GM12878 (cell line): ENCODE measurements at places on chromosomes 5 and 9.
A peak's percentile ranks its signal among the peaks of the same experiment; 100 is the strongest.

DNA sequence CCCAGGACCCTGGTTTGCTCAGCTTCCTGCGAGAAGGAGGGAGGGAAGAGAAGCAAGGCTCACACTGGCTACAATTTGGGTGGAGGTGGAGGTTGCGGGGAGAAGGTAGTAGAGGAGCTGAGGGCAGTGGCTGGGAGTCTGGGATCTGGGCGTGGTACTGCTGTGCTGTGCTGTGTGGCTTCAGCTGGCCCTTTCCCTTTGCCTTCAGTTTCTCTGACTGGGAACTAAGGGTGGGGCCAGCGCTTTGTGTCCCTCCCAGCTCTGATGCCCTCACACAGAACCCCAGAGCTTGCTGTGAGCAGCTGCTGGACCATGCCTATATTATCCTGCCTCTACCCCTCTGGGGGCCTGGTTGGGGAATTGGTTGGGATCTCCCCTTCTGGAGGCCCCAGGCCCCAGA lies 60.9 kb downstream of the RGS3 start:
- no peak for DNase-seq

GRCh38 chr5:169333518-169333917 lies 32.6 kb upstream of the SLIT3 start:
- DNase-seq: no peak

GRCh38 chr5:149274939-149275338 lies 3.3 kb downstream of the AFAP1L1 start:
- no peak for DNase-seq

DNA sequence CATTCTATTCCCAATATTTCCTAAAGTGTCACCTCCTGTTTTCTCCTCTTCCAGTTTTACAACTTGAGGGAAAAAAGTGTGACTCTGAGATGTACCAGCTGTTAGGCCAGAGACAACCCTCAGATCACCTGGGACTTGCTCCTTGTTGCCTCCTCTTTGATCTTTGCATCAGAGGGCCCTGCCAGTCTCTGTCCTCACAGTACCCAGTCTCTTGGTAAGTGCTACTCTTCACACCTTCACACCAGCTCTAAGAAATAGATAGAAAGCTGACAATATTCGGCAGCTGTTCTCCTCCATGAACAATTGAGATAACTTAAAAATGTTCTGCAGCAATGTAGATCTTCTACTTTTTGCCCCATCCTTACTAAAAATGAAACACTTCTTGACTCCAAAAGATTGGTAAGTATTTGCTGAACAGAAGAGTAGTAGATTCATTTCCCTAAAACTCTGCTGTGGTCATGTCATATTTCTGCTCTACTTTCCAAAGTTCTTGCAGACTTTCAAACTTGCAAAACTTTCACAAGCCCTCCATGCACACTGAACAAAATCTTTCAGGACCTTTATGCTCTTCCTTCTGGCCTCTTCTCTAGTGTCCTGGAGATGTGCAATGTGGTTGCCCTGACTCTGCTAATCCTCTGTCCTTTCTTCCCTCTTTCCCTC lies 188.6 kb downstream of the SNX18 start:
- DNase-seq: no peak

DNA sequence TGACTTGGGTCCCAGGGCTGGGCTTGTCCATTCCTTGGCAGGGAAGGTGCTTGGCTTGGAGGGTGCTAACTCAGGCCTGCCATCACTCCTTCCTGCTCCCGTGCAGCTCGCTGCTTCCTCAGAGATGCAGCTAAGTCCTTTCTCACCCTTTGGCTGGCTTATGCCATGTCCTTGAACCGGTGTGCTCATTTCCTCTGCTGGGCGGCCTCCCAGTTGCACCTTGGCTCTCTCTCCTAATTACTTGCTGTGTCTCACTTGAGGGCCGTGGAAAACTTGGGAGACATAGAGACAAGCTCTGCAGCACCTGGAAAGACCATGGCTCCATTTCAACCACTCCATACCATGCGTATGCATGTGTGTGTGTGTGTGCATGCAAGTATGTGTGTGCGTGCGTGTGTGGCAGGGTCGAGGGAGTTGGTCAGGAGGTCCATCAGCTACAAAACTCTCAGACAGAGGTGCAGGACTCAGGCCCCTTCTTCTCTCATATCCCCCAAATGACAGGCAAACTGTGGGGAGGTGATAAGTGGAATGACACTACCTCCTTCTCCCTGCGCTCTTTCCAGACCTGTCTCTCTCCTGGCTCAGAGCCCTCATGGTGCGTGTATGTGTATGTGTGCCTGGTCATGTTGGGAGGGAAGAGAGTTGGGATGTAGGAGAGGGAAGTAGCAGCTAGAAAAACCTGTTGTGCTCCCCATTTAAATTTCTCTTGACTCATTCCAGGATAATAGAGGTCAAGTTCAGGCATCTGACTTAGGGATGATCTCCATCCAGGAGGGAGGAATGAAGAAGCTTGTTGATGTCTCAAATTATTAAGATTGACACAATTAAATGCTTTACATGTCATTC lies 17.6 kb upstream of the MTMR12 start:
- no peak for DNase-seq

GRCh38 chr9:136791516-136792276 lies 552 bp downstream of the TMEM141 start:
- DNase-seq: no peak

- no peak for DNase-seq
These were observed 22.7 kb downstream of the COL27A1 start for GRCh38 chr9:114178076-114178475.

GRCh38 chr5:113804943-113805342 lies 291.4 kb downstream of the YTHDC2 start:
- no peak for DNase-seq

DNA sequence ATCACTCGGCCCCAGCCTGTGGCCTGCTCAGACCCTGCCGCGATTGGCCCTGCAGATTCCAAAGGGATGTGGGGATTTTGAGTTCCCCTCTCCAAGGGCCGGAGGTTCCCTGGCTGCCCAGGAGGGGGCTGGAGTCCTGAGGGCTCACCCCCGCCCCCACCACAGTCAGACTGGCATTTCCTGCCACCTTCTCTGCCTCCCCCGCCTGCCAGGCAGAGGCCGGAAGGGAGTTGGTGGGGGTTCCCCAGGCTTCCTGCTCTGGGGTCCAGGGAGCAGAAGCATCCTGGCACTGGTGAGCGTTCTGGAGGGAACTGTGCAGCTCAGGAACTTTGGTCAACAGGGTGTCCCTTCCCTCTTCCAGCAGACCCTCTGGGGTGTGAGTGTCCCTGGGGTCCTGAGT lies 70.6 kb downstream of the RXRA start:
- no peak for DNase-seq

GRCh38 chr9:38405785-38406184 lies 13.3 kb downstream of the ALDH1B1 start:
- DNase-seq: no peak

DNA sequence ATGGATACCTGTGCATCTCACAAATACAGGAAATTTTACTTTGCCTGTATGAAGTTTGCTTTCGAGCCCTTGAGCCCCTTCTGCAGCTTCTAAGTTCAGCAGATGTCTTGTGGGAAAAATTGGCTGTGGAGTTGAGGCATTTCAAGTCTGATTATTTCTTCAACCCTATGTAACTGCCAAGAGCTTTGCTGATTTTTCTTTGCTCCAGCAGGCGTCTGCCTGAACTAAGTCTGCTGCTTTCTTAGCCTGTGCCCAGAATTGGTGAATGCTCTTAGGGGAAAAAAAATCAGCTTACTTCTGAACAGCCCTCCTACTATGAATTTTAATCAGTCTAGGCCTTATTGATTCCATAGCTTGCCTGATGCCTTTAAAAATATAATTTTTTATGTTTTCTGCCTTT lies 41.2 kb downstream of the RIC1 start:
- no peak for DNase-seq

GRCh38 chr5:111975133-111975532 lies 218.1 kb upstream of the NREP start:
- DNase-seq: no peak

DNA sequence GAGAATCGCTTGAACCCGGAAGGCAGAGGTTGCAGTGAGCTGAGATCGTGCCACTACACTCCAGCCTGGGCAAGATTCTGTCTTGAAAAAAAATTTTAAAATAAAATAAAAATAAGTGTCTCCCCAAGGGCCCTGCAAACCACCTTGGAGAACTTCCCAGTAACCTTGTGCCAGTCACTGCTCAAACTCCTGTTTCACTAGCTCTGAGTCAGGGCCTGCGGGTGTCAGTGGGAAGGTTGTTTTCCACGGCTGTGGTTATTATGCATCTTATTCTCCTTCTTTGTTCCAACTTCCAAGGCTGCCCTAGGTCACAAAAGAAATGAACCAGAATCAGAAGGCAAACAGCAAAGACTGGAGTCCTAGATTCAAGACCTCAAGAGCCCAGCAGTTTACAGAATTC lies 246.7 kb downstream of the ADAMTSL1 start:
- DNase-seq: no peak

DNA sequence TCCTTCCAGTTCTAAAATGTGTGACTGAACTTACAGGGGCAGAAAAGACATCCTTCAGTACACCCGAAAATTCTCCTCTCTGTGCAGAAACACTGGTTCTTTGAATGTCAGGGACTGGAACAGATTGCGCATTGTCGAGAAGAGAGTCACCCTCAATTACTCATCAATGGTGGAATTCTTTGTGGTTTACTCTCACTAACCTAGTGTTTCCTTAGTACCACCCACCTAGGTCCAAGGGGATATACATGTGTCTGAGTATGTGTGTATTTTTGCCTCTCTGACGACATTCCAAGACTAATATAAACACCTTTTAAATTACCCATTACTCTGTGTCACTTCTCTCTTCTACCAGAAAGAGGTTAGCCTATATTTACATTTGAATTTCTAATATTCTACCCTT lies 660.8 kb downstream of the TLE1 start:
- no peak for DNase-seq

- no peak for DNase-seq
These were observed 268.1 kb downstream of the NTRK2 start for GRCh38 chr9:84937581-84937980.

DNA sequence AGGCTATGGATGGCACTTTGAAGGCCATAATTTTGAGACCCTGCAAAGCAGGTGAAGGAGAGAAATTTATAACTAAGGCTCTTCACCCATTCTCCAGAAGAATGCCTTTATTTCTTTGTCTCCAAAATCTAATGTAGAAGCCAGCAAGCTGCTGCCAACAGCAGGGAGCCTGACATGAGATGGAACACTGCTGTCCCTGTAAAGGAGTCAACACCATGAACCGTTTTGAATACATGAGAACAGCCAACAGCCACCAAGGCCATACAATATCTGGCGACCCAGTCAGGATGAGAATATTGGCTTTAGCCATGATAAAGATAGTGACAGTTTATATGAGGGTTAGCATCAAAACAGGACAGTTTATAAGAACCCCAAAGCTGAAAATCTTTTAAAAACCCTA lies 121.2 kb upstream of the LIFR start:
- DNase-seq: no peak

- no peak for DNase-seq
These were observed 37.7 kb upstream of the PLPPR1 start for GRCh38 chr9:100990605-100991381.

- DNase-seq: no peak
These were observed 8.9 kb downstream of the PLK2 start for GRCh38 chr5:58450811-58451629.

GRCh38 chr5:57370376-57370775 lies 112.2 kb downstream of the ACTBL2 start:
- no peak for DNase-seq

DNA sequence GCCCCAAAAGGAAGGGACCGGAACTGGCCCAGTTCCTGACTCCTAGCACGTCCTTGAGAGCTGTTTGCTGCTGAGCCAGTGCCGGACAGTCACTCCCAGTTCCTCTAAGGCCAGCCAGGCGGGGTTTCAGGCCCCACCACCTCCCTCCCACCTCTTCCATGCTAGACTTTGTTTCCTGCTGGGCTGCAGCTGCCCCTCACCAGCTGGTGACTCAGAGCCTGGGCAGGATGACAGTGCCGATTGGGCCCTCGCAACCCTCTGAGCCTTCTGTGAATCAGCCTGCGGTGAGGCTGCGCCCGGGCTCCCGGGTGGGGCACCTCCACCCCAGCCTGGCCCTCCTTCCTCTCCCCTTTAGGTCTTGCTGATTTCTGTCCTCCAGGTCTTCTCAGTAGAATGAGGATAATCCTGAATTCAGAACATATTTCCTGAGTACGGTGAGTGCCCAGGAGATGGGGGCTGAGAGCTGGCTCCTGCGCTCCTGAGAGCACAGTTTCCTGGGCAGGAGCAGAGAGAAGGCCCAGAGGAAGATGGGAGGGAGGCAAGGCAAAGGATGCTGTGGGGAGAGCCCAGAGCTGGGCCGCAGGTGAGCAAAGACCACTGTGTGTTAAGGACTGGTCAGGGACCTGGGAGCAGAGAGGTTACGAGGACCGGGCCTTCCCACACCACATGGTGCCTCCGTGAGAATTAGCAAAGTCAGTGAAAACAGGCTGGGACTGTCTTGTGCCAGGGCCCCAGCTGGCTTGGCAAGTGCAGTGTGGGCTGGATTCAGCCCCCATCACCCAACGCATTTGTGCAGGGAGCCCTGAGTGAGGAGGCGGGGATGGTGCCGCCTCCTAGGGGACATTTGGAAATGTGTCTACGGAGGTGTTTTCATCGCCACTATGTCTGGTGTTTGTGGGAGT lies 32.9 kb upstream of the STXBP1 start:
- DNase-seq: peak; percentile 32

DNA sequence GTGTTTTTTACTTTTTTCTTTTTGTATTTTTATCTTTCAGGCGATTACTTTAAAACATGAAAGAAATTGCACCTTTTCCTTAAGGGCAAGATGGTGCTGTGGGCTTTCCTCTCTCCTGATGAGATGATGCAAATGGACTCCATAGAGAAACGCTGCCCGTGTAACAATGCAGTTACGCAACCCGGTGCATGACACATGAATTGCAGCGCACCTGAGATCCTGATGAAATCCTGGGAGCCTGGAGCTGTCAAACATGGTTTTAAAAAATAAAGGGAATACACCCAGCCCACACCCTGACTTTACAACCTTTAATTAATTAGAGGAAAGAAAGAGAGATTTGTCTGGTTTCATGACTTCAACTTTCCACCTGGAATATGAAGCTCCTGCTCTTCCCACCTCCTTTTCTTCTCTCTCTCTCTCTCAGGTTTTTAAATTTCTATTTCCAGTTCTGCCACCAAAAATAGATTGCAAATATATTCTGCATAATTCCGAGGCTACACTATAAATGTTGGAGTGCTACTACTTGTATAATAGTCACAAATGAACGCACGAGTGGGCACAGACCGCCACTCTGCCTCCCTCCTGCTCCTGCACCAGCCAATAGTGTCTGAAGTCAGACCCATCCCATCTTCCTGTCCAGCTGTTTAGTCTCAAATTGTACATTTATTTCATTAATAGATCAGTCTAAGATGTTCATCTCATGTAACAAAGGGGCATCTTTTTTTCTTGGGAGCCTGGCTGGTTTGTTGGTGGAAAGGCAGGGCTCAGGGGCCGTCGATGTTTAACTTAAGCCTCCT lies 179.1 kb downstream of the AUH start:
- no peak for DNase-seq

DNA sequence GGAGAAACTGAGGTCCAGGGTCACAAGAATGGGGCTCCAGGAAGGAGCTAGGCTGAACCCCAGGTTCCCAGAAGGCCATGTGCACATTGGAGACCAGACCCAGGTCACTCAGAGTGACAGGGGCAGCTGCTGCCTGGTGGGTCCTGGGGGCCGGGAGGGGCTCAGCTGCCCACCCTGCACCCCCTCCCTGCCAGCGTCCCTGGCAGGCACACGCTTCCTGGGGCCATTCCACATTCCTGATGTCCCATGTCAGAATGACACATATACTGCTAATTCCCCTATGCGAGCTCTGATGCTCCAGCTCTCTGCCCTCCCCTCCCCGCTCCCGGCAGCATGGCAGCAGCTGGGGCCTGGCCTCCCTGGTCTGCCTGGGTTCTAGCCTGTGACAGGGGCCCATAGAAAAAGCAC lies 14.0 kb downstream of the FGFR4 start:
- DNase-seq: no peak

- DNase-seq: no peak
These were observed 174.7 kb upstream of the FBXL17 start for GRCh38 chr5:108556441-108557145.

- no peak for DNase-seq
These were observed 19.8 kb downstream of the GLT6D1 start for GRCh38 chr9:135619599-135619886.
